Chondrocyte (in vitro differentiated cells): ENCODE measurements at places on chromosomes 5 and 9. TPM values are rescaled to one million over a fixed set of nuclear protein-coding genes. Genes with fewer than 3 reads are reported as not detected.

Gene ZNF366
- total RNA-seq = not detected in 3 replicates

DNA sequence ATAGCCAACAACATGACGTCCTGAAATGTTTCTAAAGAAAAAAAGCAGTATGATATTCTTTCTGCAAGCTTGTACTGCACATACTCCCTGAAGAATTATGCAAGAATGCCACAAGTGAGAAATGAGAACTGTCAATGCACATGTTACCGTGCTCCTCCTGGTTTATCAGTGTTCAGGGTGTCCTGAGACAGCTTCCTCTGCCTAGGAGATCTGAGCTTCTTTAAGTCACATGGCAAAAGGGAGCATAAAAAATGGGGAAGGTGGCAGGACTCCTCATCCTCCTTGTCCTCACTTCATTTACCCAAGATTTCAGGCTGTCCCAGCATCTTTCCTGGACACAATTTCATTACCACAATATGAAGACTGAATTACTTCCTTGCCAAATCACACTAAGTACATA lies 238.2 kb downstream of the GLIS3 start:
- no peak for DNase-seq
- no peak overlapping the region for H3K27ac ChIP-seq
- H3K27me3 ChIP-seq = no peaks in the 10 kb centered on the region
- H3K4me1 ChIP-seq = peaks cover 27% of the 10 kb centered on the region

GRCh38 chr5:105817914-105818313 lies 1852.8 kb downstream of the EFNA5 start:
- H3K27me3 ChIP-seq = no peaks in the 10 kb centered on the region
- no peaks in the 10 kb centered on the region for H3K36me3 ChIP-seq
- H3K27ac ChIP-seq = peak overlapping the region; percentile 46
- no peak for DNase-seq

Gene SLC24A2
- total RNA-seq = not detected in 3 replicates

DNA sequence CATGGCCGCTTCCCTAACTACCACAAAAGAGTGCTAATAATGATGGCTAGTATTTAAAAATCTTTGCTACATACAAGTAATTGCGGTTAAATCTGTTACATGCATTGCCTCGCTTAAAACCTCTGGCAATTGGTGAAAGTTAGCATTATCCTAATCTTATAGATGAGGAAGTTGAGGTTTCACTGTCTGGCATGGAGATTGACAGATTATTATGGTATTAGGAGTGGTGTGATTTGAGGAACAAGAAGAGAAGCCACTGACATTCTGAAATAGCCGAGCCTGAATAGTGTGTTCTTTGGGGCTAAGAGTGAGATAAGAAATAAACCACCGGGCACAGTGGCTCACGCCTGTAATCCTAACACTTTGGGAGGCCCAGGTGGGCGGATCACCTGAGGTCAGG lies 45.3 kb upstream of the DPYSL3 start:
- no peak for DNase-seq
- H3K4me1 ChIP-seq = peaks cover 18% of the 10 kb centered on the region
- H3K36me3 ChIP-seq = no peaks in the 10 kb centered on the region

Gene FOXD4L6
- total RNA-seq = not detected in 3 replicates

Gene WHRN
- 6.9 to 14.9 TPM (median 6.9 TPM) in 3 replicates for total RNA-seq

DNA sequence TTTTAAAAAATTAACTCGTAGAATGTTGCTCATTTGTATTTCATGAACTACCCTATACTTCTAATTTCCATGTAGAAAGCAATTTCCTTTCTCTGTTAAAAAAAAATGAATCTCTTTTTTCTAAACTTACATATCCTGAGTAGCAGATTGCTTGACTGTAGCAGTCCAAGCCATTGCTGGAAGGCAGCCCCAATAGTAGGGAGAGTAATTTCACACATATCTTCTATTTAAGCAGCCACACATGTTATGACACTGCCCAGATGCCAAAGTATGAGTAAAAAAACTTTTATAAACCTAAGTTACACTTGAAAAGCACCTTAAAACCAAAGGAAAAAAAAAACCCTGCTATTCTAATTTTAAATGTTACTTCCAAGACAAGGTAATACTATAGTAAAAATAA lies 69.6 kb downstream of the FBXL17 start:
- H3K4me1 ChIP-seq = peaks cover 5% of the 10 kb centered on the region
- H3K27me3 ChIP-seq = no peaks in the 10 kb centered on the region
- H3K36me3 ChIP-seq = peaks cover 2% of the 10 kb centered on the region
- DNase-seq = no peak

DNA sequence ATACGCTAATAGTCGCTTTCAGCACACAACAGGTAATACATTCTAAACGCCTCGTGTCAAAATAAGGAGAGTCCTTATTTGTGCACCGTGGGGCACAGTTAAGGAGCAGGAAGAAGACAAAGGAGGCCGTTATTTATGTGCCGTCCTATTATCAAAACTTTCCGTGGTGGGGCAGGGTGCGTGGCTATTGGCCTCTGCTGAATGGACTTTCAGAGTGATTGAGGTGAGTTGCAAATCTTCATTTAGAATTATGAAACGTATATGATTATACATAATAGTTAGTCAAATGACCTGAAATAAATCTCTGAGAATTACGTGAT lies 833 bp downstream of the C5orf24 start:
- DNase-seq = no peak
- H3K4me3 ChIP-seq = peak overlapping the region; percentile 81
- H3K27ac ChIP-seq = peak overlapping the region; percentile 82
- H3K27me3 ChIP-seq = no peaks in the 10 kb centered on the region
- peaks cover 7% of the 10 kb centered on the region for H3K36me3 ChIP-seq
- H3K4me1 ChIP-seq = peaks cover 57% of the 10 kb centered on the region

Gene RAD23B
- 114 to 127 TPM (median 124 TPM) in 3 replicates for total RNA-seq

Gene CER1
- not detected in 3 replicates for total RNA-seq
